ENCODE measurements at places on chromosomes 1 and 21. TPM values are rescaled to one million over a fixed set of nuclear protein-coding genes. Genes with fewer than 3 reads are reported as not detected.

Gene MMEL1
- 0.78 TPM for total RNA-seq

Gene RBBP5
- total RNA-seq = 13.3 TPM

Gene OR2T29
- total RNA-seq = not detected

Gene ACKR1
- total RNA-seq = 31.1 TPM
